ENCODE measurements at places on chromosomes 12 and 14.

DNA sequence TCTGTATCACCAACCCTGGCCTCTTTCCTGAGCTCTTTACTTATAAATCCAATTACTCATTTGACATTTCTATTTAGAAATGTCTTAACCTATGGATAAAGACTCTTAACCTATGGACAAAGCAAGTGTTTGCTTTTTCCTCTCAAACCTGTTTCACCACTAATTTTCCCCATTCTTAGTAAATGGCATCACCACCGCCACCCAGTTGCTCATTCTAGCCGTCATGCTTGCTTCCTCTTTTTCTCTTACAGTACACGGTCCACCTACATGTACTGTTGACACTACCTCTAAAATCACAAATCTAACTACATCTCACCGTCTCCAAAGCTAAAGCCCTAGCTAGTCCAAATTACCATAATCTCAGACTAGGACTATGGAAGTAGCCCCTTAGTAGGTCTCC, 60.0 kb downstream of the CAPS2 start:
- DNase-seq: no peak

DNA sequence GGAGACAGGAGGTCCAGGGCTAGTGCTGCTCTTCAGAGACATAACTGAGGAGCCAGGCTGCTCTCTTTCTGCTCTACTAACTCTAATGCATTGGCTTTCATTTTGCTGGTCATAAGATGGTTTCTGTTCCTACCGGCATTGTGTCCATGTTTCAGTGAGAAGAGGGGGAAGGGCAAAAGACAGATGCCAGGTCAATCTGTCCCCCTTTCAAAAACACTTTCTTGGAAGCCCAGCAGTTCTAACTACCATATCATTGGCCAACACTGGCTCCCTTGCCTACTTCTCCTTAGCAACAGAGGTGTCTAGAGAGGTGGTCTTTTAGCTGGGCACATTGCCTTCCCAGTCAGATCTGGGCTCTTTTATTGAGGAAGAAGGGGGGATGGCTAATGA, 63.9 kb downstream of the TGFB3 start:
- DNase-seq: no peak

GRCh38 chr14:102280376-102280962, 24.5 kb downstream of the MOK start:
- DNase-seq: no peak

DNA sequence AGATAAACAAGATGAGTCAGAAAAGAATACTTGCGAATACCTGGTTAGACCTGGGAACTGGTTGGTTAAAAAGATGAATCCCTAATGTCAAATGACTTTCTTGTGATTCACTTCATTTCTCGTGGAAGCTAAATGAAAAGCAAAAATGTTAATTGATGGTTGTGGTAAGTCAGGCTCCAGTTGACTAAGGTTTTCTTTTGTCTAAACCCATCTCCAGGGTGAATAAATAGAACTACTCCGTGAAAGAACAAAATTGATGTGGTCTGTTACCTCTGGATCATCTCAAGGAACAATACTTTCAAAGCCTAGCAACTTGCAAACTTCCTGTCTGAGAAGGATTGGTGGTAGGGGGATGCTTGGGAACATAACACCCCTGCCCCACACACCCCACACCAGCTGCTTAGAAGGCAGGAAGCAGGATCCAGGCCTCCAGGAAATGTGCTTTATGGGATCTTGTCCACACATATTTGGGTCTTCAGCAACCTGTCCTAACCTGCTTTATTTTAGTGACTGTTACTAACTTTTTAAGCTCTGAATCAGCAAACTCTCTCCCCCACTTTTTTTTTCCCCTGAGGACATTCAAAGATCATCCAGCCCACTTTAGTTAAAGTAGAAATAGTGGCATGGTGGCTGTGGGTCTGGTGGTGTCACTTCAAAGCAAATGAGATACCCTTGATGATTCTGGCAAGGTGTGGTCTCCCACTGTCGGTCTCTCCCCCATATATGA, 60.4 kb upstream of the PTHLH start:
- DNase-seq: no peak

DNA sequence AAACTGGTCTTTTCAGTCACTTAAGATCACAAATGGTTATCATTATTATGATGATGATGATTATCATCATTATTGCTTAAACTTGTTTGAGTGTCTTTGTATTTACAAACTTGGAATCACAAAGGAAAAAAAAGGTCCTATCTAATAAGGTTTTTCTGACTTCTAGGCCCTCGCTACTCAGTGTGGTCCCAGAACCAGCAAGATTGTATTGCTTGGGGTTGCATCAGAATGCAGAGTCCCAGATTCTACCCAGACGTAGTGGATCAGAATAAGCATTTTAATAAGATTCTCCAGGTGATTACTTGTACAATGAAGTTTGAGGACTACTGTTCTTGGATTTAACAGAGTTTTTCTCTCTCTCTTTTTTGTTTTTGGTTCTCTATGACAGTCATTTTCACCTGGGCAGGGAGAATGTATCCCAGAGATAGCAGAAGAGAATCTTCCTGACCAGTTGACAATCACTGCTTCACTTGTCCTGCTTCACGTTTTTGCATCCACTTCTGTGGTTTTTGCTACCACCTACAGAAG, 29.3 kb upstream of the PPP1R12A start:
- DNase-seq: no peak

DNA sequence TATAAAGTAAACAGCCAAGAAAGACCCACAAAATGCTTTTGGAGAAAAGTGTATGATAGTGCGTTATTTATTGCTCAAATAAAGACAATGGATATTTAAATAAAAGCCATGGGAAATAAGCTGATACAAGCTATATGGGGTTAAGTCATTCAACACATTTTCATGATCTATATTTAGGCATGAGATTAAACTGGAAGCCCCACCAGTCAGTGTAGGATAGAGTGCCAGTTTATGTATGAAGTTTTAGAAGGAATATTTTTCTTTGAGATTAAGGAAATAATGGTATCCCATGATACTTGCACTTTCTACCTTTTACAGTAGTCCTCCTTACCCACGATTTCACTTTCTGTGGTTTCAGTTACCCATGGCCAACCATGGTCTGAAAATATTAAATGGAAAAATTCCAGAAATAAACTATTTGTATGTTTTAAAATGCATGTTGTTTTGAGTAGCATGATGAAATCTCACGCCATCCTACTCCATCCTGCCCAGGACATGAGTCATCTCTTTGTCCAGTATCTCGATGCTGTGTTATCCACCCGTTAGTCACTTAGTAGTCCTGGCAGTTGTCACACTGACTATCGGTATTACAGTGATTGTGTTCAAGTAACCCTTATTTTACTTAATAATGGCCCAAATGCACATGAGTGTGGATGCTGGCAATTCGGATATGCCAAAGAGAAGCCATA, 22.3 kb downstream of the SYT1 start:
- DNase-seq: no peak

DNA sequence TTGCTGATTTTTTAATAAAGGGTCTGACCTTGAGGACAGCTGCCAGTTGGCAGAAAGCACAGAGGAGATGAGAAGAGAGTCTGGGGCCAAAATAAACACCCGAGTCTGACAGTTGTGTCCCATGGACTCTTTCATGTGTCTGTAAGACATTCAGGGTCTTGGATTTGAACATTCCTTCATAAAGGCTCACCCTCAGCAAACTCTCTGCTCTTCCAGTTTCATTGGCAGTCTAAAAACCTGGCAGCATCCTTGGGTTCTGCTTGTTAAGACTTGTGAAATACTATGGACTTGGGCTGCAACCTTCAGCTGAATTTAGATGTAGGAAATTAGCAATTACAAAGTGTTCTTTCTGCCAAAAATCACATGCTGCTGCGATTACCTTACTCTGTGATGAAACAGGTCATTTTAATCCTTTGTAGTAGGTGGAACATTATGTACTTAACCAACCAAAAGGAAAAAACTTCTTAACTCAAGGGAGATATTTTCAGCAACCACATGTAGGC, 32.0 kb upstream of the LMNTD1 start:
- peak; percentile 80 for DNase-seq

GRCh38 chr12:104222976-104223375, 7.4 kb downstream of the TXNRD1 start:
- no peak for DNase-seq

DNA sequence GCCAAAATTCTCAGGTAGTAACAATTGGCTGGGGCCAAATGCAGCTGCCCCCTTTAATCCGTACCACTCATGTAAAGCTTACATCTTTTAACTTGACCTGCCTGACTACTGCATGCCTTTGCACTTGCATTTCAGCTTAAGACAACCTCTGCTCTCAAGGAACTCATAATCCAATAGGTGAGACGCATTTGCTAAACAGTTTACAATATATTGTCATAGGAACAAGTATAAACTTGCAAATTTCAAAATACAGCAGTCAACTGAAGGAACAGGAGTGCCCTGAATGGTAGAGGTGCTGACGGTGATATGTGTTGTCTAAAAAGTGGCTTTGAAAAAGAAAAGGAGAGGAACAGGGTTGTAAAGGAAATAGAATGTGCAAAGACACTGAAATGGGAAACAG, 3.6 kb upstream of the BRMS1L start:
- DNase-seq: no peak
